ENCODE measurements at places on chromosomes 12 and 14.

- no peak for DNase-seq
Measured at GRCh38 chr12:111443086-111443485, 37.4 kb downstream of the SH2B3 start.

DNA sequence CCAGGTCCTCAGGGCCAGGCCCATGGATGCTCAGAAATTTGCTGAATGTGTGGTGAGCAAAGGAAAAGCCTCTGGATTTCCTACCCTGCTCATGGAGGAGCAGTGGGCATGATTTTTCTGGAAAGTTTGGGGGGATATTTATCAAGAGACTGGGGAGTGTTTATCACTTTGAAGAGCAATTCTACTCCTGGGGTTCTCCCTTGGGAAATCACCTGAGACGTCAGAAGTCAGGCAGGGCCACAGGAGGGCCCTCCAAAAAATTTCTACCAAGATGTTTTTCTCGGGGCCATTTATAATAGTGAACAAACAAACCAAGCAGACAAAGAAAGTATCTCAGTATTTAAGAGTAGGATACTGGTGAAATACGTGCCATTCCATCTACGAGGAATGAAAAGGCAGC lies 20.1 kb upstream of the EIF2B2 start:
- DNase-seq = no peak

DNA sequence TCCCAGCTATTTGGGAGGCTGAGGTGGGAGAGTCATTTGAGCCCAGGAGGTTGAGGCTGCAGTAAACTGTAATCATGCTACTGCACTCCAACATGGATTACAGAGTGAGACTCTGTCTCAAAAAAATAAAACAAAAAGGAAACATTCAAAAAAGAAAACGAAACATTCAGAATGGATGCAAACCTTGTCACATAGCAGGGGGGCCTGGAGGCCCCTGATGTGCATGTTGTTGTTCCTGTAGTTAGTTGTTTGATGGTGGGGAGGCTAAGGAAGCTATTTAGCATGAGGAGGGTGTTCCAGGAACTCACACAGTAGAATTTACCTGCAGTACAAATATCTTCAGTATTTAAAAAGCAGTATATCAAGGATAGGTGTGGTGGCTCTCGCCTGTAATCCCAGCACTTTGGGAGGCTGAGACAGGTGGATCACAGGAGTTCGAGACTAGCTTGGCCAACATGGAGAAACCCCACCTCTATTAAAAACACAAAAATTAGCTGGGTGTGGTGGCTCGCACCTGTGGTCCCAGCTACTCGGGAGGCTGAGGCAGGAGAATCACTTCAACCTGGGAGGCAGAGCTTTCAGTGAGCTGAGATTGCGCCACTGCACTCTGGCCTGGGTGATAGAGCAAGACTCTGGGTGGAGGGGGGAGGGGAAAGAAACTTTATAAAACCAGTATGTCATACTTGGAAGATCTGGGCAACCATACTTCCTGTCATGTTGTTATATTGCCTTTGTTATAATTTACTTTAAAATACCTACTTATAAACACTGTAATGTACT lies 17.6 kb upstream of the AEBP2 start:
- no peak for DNase-seq

DNA sequence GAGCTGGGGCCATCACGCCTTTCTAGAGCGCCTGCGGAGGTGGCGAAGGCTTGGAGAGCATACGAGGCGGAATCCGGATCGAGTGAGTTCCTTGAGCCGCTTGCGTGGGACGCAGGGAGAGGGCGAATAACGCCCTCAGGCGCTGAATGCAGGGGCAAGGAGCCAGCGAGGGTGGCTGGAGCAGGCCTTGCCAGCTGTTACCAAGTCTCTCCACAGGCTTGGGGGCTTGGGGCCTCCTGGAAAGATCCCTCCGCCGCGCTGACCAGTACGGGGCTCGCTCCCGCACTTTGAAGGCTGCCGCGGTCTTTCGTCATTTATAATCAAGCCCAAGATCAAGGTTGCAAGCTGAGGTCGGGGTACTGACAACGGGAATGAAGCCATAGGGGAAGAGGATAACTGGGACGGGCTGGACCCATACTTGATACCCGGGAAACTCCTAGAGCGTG lies 1.2 kb downstream of the FLRT2 start:
- no peak for DNase-seq

DNA sequence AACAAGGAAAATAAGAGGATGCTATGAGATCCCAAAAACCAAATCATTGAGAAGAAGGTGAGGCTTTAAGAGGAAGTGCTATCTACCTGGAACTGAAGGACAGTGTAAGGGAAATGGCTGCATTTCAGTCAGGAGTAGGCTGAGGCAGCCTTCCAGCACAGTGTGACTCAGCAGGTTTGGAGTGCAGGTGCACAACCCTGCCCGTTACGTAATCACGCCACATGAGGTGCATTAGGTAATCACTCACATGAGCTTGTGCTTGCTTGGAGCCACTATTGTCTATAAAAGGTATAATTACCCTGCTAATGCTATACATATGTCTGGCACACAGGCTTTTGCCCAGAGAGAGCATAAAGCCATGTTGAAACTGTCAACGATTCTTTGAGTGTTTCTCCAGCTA lies 74.9 kb downstream of the DIO2 start:
- DNase-seq = no peak

DNA sequence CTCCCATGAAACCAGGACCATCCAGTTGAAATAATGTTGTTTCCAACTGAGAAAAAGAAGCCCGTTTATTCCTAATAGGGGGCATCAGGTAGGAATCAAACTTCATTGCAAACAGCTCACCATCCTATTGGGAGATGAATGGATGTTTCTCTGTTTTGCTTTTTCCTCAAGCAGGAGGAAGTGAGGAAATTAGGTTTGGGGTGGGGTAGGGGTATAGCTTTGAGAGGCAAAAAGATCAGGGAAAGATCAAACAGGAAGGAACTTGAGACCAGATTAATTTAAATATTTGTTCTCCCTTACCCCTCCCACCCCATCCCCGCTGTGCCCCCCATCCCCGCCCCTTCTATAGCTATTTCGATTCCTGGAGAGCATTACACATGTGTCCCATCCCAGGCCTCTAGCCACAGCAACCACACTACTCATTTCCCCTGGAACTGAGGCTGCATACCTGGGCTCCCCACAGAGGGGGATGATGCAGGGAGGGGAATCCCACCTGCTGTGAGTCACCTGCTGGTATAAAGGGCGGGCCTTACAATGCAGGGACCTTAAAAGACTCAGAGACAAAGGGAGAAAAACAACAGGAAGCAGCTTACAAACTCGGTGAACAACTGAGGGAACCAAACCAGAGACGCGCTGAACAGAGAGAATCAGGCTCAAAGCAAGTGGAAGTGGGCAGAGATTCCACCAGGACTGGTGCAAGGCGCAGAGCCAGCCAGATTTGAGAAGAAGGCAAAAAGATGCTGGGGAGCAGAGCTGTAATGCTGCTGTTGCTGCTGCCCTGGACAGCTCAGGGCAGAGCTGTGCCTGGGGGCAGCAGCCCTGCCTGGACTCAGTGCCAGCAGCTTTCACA lies at the start of gene IL23A:
Gene IL23A, plus strand, starts transcription at position 577 of the 850 bp plus-strand sequence. Its CDS starts 161 bp downstream, at position 738.
- DNase-seq = no peak

GRCh38 chr12:55703901-55704761 lies 3.6 kb downstream of the ITGA7 start:
- DNase-seq = no peak

GRCh38 chr14:29197557-29197956 lies 431.0 kb downstream of the FOXG1 start:
- DNase-seq = no peak

DNA sequence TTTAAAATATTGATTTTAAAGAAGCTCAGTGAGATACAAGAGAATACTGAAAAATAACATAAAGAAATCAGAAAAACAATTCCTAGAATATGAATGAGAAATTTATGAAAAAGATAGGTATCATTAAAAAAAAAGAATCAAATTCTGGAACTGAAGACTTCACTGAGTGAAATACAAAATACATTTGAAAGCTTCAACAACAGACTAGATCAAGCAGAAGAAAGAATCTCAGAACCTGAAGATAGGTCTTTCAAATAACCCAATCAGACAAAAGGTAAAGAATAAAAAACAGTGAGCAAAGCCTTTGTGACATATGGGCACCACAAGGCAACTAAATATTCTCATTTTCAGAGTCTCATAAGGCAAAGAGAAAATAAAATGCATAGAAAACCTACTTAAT lies 29.4 kb downstream of the CEP83 start:
- DNase-seq = no peak

- DNase-seq = no peak
Measured at GRCh38 chr14:79491161-79491560, 720.1 kb downstream of the DIO2 start.

DNA sequence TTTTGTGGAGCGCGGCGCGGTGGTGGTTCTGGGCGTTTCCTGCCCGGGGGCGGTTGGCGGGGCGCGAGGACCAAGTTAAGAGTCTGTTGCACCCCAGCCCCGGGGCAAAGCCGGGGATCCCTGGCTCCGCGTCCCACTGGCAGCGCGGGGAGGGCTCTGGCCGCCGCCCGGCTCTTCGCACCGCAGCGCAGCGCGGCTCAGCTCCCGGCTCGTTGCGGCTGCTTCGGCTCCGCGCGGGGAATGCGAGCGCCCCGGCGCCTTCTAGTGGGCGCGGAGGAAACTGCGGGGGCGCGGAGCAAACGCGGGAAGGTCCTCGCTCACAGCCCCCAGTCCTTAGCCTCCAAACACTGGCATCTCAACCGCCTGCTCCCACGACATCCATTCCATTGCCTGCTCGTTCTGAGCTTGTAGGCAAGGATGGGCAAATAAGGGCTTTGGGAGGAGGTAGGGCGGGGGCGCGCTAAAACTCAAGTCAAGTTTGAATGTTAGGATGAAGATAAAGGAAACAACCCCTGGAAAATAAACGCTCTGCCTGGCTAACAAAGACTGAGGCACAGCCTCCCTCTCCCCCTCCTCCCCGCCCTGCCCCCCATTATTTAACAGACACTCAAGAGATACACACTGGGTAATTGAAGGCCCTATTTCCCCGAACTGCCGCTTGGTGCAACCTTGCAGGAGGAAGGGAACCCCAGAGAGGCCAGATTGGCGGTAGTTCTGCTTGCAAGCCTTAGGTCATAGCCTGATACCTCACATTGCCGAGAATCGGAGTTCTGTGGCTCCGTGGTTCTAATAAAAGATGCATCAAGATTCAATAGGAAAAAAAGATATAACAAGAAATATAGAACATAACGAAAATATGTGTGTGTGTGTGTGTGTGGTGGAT lies at the start of gene B4GALNT1:
Gene B4GALNT1, minus strand, starts transcription at position 244 of the 883 bp plus-strand sequence. CDS start 1,069 bp downstream, outside the sequence.
- peak; percentile 88 for DNase-seq

- DNase-seq = no peak
Measured at GRCh38 chr12:601976-602699, 61.1 kb downstream of the NINJ2 start.

GRCh38 chr14:89922031-89922907 lies 32.3 kb downstream of the EFCAB11 start:
- DNase-seq = no peak

DNA sequence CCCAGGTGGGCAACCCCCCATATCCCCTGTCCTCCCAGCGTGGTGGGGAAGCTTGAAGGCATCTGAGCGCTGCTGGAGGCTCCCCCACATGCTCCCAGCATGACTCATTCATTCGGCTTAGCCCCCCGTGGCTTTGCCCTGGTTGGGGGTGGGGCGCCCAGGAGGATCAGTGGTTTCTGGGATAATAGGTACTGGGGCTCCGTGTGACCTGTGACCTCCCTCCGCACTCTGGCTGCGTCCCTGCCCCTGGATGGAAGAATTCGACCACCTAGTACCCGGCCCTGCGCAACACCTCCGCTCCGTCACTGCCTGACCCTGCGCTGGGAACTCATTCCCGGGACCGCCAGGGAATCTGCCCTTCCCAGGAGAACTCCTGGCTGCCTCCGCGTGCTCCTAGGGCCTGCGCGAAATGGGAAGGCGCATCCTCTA lies 120.1 kb downstream of the AACS start:
- DNase-seq = no peak

GRCh38 chr12:71661977-71662530 lies 1.6 kb downstream of the ZFC3H1 start:
- DNase-seq = no peak

- DNase-seq = no peak
Measured at GRCh38 chr12:22029991-22030390, 16.0 kb upstream of the CMAS start.

GRCh38 chr12:19895246-19896020 lies 456.1 kb downstream of the AEBP2 start:
- no peak for DNase-seq

GRCh38 chr14:93592786-93593185 lies 162.0 kb downstream of the UNC79 start:
- no peak for DNase-seq

- DNase-seq = peak; percentile 48
Measured at GRCh38 chr12:12265571-12266388, 1.1 kb downstream of the LRP6 start.

DNA sequence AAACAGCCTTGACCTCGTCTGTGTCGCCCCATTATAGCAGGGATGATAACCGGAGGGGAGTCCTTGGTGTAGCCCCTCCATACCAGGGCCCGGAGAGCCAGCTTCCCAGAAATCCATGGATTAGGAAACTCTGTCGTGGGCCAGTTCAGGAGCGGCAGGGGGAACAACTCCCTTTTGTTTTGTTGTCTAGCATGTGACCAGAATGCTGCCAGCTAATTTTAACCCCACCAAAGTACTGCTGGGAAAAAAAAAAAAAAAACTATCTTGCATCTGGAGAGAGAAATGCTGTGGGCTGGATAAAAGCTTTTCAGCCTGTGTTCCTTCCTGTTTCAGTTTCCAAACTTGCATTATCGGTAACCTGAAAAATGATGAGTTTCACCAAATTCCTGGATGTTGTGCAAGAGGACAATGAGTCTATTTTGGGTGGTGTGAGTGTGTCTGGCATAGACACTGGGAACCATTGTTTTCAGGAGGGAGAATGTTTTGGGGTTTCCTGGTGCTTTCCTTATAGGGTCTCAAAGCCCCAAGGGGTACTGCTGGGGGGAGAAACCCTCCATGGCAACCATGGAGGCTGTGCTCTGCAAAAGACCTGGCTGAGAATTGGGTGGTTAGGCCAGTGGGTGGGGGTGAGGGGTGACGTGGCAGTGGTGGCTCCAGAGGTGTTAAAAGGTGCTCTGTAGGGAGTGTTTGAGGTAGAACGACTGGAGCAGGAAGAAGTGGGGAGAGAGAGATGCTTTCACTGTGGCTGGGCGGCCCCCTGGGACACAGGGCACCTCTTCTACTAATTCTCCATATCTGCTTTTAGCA lies 14.9 kb upstream of the IRF2BPL start:
- DNase-seq = no peak

- DNase-seq = no peak
Measured at GRCh38 chr14:99777951-99778350, 15.3 kb upstream of the EML1 start.

DNA sequence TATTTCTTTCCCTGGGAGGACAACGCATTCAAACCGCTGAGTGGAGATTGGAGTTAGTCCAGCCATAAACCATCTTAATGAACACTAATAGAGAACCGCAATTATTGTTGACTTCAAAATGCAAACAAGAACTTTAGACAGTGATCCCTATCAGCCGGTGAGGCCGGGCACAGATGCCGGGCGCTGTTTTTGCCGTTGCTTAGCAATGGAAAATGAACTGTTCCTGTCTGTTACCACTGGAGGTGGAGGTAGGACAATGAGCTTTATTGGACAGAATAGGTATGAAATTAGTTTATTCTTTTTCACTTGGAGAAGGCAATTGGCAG lies 216.8 kb downstream of the TTC8 start:
- no peak for DNase-seq
